Naive thymus-derived CD4-positive, alpha-beta T cell (primary cell): ENCODE measurements at places on chromosomes 12 and 14. TPM values are rescaled to one million over a fixed set of nuclear protein-coding genes. Genes with fewer than 3 reads are reported as not detected.

CLEC2D gene
- 378 and 382 TPM in 2 replicates for total RNA-seq

ADAM20 gene
- 2.9 TPM for total RNA-seq

PLEKHH1 gene
- 0.37 TPM for total RNA-seq

BHLHE41 gene
- 1.2 TPM for total RNA-seq

EXOC3L4 gene
- not detected for total RNA-seq

B3GNT4 gene
- total RNA-seq = 0.54 TPM

FOXG1 gene
- total RNA-seq = not detected

IQSEC3 gene
- total RNA-seq = 2.0 TPM

CD4 gene
- 256 TPM for total RNA-seq

GSG1 gene
- total RNA-seq = not detected

ACSM4 gene
- total RNA-seq = not detected

DCAF4 gene
- total RNA-seq = 37.8 TPM

PLA2G1B gene
- not detected for total RNA-seq

BICDL1 gene
- total RNA-seq = 156 TPM

IL31 gene
- total RNA-seq = not detected

TDG gene
- total RNA-seq = 43.0 and 46.0 TPM in 2 replicates

GPR137C gene
- total RNA-seq = 0.41 and 0.70 TPM in 2 replicates

AMDHD1 gene
- 1.4 TPM for total RNA-seq

ACVRL1 gene
- total RNA-seq = 0.70 TPM

CIROP gene
- total RNA-seq = not detected in 2 replicates

PMCH gene
- total RNA-seq = 1.7 and 2.9 TPM in 2 replicates

PTCSC3 gene
- not detected for total RNA-seq

INHBE gene
- not detected for total RNA-seq

KRT80 gene
- not detected for total RNA-seq

C12orf56 gene
- 0.10 TPM for total RNA-seq

GLIPR1L1 gene
- total RNA-seq = not detected

IRAK3 gene
- 1.9 and 2.0 TPM in 2 replicates for total RNA-seq

RPL10L gene
- not detected in 2 replicates for total RNA-seq

EIF2S3B gene
- total RNA-seq = 1.8 TPM

JAG2 gene
- 0.27 TPM for total RNA-seq
